ENCODE measurements at places on chromosomes 5 and 9.

GRCh38 chr5:99070822-99071221, 142.0 kb upstream of the CHD1 start:
- DNase-seq, result no peak

DNA sequence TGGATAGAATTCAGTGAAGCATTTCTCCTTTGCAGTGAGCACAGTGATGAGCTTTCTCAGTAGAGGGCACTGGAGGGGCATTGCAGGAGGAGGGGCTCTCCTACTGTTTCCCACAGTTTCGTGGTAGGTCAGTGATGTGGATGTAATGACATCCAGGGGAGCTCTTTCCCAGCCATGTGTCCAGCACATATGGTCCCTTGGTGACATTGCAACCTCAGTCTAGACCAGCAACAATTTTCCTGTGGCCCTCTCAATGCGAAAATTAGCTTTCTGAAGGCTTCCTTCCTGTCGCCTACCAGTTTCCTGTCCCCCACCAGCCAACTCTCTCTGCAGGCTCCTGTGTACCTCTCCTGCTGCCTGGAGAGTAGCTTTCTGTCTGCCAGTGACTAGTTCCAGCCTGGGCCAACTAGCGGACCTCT, 6.9 kb upstream of the PDCL start:
- no peak for DNase-seq

DNA sequence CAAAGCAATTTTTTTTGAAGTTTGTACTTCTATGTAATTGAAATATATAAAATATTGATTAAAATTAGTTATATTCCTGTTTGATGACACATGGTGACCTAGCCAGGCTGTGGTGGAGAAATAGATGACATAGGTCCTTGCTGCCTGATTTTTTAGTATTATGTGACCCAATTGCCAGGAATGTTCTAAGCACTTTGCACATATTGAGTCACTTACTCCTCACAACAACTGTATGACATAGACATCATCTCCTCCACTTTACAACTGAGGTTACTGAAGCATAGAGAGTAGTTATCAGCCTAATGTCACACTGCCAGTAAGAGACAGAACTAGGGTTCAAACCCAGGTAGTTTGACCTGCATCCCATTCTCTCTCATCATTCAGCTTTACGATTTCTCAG, 26.2 kb upstream of the SNX18 start:
- no peak for DNase-seq

- DNase-seq, result no peak
Observed at GRCh38 chr5:126508251-126508961, 85.2 kb downstream of the GRAMD2B start.

- peak; percentile 13 for DNase-seq
Observed at GRCh38 chr9:489198-490197, 274.8 kb downstream of the DOCK8 start.

DNA sequence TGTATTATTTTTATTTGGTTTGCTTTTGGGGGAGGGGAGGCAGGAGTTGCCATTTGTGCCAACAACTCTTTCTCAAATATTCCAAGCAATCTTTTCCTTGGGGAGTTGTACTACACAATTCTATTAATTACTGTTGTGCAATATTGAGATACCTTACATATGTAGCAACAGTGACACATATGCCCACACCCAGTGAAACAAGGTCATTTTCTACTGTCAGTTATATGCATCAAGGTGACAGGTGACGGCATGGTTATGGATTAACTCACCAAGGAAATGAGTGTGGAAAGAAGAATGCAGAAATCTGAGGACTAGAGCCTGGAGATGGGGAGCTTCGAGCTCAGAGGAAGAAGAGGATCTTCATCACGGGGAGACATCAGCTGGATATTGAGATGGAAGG, 17.9 kb upstream of the MSMP start:
- DNase-seq, result no peak

DNA sequence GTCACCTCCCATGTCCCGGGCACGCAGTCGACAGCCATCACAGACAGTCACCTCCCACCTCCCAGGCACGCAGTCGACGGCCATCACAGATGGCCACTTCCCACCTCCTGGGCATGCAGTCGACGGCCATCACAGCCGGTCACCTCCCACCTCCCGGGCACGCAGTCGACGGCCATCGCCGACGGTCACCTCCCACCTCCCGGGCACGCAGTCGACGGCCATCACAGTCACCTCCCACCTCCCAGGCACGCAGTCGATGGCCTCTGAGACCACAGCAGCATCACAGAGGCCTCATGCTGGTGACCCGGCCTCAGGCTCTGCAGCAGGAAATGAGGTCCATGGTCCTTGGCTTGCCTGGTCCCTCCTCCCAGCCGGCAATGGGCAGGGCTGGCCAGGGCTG, 5.5 kb upstream of the SLC6A19 start:
- no peak for DNase-seq

DNA sequence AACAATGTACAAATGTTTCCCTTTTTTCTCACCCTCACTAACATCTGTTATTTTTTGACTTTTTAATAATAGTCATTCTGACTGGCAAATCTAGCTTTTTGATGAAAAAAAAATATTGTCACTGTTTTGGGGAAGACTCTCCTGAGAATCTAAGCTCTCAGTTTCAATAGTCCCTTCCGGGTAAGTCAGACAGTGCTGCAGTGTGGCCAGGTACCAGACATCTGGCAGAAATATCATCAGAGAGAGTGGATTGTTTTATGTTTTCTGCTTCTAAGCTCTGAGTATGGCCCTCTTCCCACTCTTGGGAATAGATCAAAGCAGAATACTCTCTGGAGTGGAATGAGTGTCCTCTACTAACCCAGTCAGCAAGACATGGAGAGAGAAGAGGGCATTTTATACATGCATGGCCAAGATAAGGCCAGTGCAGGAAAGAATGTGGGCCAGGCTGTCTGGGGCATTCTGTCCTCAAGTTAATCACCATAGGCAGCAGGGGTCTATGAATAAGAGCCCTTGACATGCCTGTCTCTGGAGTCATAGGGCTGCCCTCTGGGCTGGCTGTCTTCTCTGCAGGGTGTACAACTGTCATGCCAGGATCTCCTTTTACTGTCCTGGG, 38.5 kb upstream of the OR2S2 start:
- no peak for DNase-seq

GRCh38 chr5:57207681-57208080, 33.8 kb downstream of the GPBP1 start:
- DNase-seq, result no peak

DNA sequence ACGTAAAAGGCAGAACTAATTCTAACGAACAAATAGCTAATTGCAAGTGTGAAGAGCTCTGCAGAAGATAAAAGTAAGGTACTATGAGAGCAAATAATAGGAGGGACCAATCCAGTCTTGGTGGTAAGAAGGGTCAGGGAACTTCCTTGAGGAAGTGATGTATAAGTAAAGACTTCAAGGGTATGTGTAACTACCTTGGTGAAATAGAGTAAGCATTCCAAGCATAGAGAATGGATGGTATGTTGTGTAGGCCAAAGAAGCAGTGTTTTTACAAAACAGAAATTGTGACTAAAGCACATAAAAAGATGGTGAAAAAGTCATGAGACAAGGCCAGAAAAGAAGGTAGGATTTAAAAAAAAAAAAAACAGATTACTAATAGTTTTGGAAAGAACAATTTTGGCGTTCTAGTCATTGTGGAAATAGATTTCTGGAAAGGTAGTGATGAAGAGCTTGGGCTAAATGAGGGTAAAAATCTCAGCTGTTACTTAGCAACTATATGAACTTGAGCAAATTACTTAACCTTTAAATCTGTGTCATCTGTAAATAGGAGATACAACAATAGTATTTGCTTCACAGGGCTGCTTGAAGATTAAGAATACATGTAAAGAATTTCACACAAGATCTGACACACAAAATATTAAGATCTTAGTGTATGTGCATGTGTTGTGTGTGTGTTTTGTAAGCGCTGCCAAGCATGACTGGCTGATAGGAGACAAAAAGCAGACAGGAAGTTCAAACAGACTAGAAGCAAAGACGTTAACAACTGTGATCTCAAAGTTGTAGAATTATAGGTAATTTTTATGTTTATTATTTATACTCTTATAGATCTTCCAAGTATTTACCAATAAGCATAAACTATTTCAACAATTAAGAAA, 73.5 kb downstream of the NR6A1 start:
- no peak for DNase-seq

DNA sequence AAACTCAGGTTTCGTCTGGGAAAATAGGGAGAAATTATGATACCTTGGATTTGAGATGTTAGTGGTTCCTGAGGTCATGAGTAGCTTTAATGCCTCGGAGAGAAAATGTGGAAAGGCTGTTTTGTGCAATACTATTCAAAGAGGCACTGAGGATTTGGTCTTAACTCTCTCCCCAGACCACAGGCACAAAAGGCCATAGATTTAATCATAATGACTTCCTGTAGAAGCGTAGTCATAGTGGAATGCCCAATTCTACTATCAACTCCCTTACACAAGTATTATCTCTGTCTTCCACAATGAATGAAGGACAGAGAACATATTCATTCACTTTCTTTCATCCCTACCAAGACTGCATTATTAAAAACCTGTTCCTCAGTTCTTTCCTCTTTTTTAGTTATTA, 153.0 kb upstream of the FTMT start:
- DNase-seq, result no peak

DNA sequence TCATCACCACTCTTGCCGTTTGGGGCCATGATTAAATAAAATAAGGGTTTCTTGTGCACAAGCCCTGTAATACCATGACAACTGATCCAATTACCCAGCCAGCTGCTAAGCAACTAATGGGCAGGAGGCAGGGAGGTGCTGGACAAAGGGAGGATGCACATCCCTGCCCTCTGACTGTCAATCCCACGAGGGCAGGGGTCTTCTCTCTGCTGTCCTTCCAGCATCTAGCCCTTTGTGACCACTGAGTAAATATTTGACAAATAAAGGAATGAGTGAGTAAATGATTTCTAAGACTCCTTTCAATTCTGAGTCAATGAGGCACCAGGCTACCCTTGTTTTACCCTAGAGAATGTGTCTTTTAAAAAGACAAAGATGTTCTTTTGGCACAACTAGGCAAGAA, 247.1 kb downstream of the SYK start:
- DNase-seq, result peak; percentile 36

- no peak for DNase-seq
Observed at GRCh38 chr9:137235424-137236237, 4.9 kb downstream of the SLC34A3 start.

DNA sequence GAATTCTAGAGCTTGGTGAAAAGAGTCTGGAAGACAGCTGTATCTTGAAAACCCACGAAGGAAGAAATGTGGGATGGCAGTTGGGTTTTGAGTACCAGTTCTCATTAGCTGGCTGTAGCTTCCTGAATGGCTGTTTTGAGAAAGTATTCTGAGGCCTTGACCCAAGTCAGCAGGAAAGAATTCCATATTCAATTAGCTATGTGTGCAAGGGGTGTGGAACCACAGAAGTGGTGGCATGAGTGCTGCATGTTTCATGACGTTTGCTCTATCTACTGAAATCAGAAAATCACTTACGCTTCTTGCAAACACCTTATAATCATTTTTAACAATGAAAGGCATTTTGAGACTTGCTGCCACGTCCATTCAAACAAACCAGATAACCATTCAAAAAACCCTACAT, 69.1 kb downstream of the TRPM3 start:
- DNase-seq, result no peak

DNA sequence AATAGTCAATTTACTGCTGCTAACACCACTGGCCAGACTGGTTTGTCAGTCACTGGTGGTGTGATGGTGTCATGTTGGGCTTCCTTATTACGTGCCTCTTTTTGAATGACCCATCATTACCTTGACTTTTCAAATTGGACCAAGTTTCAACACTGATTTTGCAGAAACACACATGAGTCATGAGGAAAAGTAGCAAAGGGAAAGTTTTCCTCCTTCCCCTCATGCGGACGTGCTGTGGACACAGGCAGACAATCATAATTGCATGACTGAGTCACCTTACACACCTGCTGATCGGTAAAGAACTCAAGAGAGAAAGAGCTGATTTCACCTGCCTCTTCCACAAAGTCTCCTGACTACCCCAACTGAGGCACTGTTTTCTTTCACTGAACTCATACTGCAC, 324.5 kb downstream of the ARRDC3 start:
- DNase-seq, result no peak

DNA sequence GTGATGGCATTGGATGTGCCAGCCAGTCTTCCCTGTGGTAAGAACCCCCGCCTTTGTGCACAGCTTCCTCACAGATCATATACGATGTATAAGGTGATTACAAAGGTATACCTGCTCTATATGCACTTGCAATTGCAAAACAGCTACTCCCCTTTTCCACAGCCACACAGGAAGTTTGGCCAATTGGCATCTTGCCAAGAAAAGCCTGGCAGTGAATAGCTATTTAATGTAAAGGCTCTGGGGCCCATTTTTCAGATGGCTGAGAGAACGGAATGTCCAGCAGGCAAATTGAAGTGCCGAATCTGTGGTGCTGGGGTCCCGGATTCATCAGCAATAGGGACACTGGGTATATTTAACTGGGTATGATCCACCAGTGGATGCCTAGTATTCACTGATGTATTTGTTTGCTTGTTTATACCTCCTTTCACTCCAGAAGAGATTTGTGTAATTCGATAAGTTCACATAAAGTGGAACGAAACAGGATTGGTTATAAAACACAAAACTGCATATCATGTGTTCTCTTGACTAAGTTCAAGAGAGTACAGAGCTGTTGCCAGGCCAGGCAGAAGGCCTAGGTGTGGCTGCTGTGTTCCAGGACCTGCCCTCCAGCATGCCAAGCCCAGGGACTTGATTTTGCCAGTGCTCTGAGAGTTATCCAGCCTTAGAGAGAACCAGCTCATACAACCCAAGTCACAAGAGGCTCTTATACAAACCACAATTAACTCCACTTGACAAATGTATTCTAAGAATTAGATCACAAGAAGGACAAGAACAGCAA, 27.7 kb upstream of the GABRP start:
- peak; percentile 69 for DNase-seq

DNA sequence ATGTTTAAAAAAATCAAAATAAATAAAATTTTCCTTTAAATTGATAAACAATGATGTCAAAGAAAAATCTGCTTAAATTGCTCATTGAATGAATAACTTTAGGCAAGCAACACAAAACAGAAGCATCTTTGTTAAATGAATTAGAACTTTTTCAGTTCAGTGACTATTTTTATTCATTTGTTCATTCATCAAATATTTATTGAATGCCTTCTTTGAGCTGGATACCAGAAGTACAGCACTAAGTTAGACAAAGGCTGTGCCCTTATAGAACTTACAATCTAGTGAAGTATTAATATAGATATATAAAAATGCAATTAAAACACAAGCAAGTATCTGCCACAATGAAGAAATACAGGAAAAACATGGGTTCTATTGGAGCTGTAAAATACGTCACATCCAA, 10.8 kb downstream of the FNIP1 start:
- DNase-seq, result no peak

- DNase-seq, result no peak
Observed at GRCh38 chr5:131505237-131505908, 129.7 kb downstream of the RAPGEF6 start.

DNA sequence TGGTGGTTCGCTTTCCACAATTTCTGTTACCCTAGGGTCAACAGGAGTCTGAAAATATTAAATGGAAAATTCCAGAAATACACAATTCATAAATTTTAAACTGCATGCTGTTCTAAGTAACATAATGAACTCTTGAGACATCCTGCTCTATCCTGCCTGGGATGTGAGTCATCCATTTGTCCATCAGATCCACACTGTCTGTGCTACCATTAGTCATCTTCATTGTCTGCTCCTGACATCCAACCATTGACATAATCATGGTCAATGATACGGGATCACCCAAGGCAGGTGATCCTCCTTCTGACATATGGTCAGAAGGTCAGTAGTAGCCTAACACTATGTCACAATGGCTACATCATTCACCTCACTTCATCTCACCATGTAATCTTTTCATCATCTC, 276.7 kb upstream of the KIF2A start:
- DNase-seq, result no peak

All from NCI-H748 treated with DMSO at 0.1 percent for 48 hours (cell line).